ENCODE measurements at places on chromosomes 1 and 21. TPM values are rescaled to one million over a fixed set of nuclear protein-coding genes. Genes with fewer than 3 reads are reported as not detected.
A peak's percentile ranks its signal among the peaks of the same experiment; 100 is the strongest.

- no peak for DNase-seq
Measured at GRCh38 chr1:245014247-245015029, 140.3 kb upstream of the KIF26B start.

DNA sequence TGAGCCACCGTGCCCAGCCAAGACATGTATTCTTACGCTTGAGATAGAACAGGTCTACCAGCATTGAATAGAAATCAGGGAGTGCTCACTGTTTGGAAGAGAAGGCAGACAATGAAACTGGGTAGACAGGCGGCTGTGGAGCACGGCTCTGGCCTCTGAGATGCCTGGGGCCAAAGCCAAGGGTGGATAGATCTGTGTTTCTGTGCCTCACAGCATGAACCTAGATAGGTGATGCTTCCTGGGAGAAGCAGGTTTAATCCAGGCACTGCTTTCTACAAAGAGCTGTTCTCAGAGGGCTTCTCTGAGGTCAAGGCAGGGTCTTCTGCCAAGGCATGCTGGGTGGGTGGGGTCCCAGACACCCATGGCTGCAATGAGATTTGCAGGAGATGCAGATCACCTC lies 24.6 kb upstream of the PRSS38 start:
- DNase-seq: no peak

DNA sequence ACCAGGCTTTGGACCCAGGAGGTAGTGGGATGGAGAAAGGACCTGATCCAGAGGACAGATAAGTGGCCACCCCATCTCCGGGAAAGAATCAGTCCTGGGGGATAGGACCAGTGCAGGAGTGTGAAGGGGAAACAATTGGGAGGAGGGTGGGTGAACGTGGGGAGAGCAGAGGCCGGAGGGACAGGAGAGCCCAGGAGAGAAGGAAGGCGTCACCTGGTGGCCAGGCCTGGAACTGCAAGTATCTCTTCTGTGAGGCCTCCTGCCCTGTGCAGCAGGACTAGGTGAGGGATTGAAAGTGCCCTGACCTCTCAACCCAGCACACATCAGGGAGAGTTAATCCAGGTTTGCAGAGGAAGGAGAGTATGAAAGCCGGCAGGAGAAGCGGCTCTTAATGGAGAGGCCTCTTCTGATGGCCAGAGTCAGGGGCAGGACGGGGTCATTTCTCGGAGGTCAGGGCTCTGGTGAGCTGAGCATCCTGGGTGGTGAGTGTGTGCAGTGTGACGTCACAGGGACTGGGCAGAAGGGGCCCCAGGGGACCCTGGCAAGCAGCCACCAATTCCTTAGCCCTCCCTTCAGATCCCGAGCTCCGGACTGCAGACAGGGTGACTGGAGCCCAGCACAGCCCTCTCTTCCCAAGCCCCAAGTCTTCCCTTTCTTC lies 9.2 kb upstream of the LAD1 start:
- DNase-seq: peak; percentile 41

DNA sequence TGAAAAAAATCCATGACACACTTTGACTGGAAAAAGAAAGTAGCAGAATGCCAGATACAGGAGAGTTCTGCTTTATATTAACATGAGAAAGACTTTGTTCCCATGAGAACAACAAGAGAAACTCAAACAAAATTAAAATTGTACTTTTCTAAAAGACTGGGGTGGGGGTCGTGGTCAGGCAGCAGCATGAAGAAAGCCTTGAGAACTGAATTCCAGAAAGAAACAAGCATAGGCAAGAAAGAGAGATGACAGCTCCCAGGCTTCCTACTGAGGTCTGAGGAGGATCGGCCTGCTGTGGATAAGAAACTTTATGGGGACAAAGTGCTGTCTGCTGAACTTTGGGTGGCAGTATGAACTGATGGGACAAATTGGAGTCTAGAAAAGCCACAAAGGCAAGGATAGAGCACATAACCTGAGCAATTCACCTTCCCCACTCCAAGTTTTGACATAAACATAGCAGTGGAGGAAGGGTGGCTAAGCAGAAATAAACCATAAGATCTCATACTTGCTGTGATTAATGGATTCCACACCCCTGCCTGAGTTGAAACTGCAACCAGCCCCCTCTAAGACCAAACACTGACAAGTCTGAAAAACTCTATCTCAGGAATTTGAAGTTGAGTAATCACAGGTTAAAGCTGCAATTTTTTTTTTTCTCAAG lies 43.7 kb downstream of the COL6A1 start:
- DNase-seq: no peak

The NMNAT2 gene
- total RNA-seq: 2.5 TPM

DNA sequence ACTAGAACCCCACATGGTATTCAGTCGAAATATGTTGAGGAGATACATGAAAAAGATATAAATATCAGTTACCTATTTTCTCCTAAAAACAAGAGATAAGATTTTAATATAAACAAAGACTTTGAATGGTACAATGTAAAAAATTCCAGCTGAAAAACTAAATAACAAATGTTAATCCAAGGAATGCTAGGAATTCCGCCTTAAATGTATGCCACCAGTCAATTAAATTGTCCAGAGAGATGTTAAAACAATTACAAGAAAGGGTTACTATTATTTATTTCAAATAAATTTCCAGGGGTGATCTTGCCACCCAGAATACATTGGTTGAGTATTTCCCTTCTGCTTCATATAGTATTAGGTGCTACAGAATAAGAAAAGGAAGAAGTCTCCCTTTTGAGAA lies 4.2 kb downstream of the ADSS2 start:
- DNase-seq: no peak

DNA sequence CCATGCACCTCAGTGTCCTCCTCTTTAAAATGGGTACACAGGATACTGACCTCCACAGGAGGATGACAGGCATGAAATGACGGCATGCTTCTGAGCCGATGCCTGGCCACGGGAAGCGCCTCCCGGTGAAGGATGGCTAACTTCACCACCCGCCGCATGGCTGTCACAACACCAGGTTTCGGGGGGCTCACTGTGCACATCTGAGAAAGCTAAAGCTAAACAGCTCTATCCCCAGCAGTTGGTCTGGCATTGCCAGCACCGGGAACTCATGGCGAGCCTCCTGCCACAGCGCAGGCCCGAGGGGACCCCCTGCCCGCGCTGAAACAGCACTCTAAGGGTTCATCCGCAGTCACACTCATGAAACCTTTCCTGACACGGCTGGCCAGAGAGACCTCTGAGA lies 16.0 kb downstream of the NPHP4 start:
- DNase-seq: peak; percentile 12

GRCh38 chr21:42374864-42375499 lies 8.6 kb upstream of the TFF1 start:
- no peak for DNase-seq

- DNase-seq: no peak
Measured at GRCh38 chr1:234730770-234731568, 121.0 kb upstream of the IRF2BP2 start.

GRCh38 chr1:66349242-66349641 lies 184.7 kb upstream of the SGIP1 start:
- DNase-seq: no peak

GRCh38 chr1:160862203-160863060 lies at the start of gene CD244:
Gene CD244, minus strand, starts transcription at chr1:160862887. Its CDS starts 210 bp downstream, at chr1:160862677.
- no peak for DNase-seq

DNA sequence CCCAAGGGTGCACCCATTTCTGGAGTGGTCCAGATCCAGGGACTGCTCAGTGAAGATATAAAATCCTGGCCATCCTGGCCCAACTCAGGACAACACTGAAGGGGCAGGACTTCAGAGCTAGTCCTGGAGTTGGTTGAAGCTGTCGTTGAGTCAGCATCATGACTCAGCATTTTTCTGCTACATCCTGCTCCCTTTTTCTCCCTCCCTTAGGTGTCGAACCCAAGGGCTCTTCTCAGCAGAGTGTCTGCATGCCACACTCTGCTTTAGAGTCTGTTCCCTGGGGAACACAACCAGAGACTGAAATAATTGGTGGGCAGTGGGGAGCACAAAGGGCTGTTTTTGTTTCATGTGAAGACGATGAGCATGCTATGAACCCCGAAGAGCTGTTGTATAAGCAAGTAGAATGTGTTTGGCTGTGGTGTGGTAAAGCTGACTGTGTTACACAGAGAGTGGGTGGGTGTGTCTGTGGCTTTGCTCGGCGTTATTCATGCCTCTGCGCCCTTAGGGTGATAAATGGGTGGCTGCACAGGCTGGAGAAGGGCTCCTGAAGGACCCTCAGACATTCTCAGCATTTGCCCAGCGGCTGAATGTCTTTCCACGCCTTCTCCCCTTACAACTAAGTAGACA lies 167.2 kb downstream of the CYYR1 start:
- no peak for DNase-seq

GRCh38 chr1:156803086-156803851 lies 13.4 kb downstream of the SH2D2A start:
- DNase-seq: no peak

DNA sequence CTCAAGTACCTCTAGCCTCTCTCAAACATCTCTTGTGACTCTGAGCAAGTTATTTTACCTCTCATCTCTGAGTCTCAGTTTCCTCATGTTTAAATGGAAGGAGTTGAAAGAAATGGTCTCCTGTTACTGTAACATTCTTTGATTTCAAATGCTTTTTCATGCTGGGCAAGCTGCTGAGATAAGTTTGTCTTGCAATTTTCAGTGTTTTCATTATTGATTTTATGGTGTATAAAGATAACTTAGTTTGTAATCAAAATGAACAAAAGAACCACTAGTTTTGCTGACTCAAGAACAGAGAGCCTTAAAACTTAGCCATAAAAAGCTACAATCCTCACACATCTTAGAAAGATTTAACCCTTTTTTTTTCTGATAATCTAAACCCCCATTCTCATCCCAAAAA lies 4.5 kb downstream of the LIPI start:
- no peak for DNase-seq

The TRIM67 gene
- total RNA-seq: not detected

The TBX15 gene
- 0.08 TPM for total RNA-seq

The ZNF669 gene
- total RNA-seq: 8.5 TPM

DNA sequence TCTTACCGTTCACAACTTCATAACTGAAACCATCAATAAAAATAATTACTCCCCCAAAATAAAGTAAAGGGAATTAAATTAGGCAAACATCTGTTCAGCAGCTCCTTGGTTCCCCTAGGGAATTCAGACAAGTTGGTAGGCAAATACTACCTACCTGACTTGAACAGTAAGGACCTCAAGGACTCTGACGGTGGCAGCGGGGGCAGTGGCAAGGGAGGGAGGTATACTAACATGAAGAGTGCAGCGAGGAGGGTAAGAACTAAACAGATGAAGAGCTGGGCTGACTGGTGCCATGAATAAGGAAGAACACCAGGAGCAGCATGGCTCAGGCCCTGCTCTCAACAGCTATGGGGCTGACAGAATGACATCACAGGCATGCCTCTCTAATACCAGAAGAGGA lies 33.1 kb downstream of the MTOR start:
- no peak for DNase-seq

DNA sequence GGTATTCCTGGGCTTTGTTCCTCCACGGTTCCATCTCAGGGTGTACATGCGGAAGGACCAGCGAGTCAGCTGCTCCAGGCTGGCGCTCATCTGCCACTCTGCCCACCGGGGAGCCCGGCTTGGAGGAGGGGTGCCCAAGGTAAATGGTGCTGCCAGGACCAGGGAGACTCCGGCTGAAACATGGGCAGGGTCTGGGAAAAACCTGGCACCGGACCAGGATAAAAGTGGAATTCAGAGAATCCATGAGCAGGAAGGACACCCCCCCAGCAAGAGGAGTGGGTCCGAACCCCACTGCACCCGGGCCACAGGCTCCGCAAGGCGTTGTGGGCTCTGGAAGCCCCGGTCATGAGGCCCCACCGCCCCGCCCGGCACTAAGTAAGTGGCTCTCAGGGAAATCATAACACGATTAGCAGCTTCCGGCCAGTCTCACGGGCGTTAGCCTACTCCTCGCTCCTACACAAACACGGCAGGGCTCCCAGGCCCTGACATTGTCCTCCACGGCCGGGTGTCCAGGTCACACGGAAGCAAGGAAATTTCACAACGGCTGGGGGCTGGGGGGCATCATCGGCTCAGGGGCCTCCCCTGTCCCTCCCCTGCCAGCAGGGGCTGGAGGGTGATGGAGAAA lies 21.1 kb downstream of the MEGF6 start:
- no peak for DNase-seq

The NUP210L gene
- total RNA-seq: 0.10 TPM

- DNase-seq: no peak
Measured at GRCh38 chr1:229864686-229865230, 202.3 kb upstream of the GALNT2 start.

DNA sequence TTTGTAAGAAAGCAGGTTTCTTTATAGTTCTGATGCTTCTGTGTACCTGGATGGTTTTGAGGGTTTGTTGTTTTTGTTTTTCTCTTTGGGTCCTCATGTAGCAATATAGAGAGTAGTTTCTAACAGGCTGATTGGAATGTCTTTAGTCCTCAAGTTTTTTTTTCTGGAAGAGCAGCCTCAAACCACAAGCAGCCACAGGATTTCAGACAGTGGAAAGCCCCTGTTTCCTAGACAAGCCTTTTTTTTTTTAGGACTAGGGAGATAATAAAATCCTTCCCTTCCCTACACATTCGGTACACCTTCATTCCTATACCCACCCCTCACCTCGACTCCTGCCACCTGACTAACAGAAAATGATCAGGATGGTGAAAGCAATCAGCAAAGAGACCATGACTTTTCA lies 47.6 kb downstream of the ACP6 start:
- no peak for DNase-seq

- DNase-seq: no peak
Measured at GRCh38 chr21:40819071-40819900, 27.7 kb downstream of the DSCAM start.

- DNase-seq: no peak
Measured at GRCh38 chr1:158932171-158932570, 819 bp downstream of the PYHIN1 start.

DNA sequence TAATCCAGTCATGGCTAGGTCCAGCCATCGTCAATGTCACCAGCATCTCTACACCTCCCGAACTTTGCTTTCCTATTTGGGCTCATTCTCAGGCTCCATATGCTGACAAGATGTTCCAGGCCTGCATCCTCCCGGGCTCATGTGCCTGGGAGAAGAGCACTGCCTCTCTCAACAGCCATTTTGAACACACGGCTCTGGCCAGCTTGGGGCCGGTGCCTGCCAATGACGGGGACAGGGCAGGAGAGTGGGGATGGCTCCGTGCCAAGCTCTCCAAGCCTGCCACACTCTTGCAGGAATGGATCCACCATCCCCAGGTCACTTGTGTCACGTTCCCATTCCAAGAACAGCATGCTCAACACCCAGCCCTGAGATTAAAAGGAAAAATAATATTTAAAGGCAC lies 61.4 kb upstream of the PAX7 start:
- no peak for DNase-seq

DNA sequence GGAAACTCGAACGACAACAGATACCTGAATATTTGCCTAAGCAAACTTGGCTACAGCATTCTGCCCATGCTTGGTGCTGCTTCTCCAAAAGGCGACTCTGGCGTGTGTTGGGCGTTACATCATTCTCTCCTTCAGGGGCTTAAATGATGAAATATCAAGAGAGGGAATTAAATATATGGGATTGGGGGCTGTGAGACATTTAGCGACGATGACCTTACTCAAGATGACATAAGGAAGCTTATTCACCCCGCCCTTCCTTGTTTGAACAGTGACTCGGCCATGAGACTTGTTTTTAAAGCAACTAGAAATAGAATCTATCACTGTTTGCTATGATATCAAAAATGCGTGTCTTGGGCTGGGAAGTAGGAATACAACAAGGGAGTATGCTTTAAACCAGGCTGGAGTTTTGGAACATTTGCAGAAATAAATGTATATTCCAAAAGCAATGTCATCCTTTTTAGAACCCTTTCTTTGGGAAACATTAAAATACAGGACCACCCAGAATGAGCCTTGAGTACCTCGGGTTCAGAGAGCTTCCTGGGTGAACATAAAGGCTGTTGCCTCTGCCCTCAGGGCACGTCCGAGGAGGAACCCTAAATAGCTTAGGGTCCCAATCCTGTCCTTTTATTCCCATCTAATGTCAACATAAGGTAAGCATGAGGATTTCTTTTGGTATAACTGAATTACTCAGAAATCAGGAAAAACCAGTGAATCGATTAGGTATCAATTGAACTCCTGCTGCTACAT lies 123.3 kb upstream of the SLC45A1 start:
- no peak for DNase-seq

Data from ovary (tissue), 10 donors.